Fibroblast of skin of right biceps (primary cell): ENCODE measurements at places on chromosomes 12 and 14.

DNA sequence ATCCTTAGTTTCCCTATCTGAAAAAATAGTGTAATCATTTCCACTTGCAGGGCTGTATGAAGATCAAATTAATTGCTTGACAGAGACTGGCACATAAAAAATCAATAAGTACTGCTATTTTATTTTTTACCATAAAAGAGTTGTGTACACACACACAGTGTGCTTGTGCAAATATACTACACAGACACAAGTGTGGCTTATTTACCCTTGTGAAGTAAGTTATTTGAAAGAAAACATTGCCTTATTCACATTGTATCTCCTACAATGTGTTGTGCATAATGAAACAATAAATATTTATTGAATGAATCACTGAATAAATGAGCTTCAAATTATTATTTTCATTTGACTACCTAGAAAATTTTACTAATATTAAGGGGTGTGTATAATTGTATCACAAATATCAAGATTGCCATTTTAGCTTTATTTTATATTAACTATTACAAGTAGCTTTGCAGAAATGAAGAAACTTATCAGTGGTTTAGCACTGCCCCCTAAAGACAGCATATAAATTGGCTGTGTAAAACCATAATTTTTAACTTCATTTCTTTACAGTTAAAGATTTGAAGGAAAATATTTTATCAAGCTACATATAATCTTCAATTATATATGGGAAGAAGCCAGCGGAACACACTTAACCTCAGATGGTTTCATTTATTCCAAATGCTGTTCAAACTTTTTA is 11.3 kb downstream of the GARIN6 start:
- DNase-seq, result no peak

DNA sequence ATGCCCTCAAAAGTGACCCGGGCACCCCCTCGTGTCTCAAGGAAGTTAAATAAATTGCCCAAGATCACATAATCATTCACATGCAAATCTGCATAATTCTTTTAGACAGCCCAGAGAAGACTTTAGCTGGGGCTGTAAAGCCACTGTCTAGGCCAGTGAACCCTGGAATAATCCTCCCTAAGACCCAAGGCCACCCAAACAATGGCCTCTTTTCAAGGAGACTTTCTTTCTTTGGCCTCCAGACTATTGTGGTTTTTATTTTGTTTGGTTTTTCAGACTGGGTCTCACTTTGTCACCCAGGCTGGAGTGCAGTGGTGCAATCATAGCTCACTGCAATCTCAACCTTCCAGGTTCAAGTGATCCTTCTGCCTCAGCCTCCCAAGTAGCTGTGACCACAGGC is 10.6 kb downstream of the SVOP start:
- DNase-seq, result no peak

DNA sequence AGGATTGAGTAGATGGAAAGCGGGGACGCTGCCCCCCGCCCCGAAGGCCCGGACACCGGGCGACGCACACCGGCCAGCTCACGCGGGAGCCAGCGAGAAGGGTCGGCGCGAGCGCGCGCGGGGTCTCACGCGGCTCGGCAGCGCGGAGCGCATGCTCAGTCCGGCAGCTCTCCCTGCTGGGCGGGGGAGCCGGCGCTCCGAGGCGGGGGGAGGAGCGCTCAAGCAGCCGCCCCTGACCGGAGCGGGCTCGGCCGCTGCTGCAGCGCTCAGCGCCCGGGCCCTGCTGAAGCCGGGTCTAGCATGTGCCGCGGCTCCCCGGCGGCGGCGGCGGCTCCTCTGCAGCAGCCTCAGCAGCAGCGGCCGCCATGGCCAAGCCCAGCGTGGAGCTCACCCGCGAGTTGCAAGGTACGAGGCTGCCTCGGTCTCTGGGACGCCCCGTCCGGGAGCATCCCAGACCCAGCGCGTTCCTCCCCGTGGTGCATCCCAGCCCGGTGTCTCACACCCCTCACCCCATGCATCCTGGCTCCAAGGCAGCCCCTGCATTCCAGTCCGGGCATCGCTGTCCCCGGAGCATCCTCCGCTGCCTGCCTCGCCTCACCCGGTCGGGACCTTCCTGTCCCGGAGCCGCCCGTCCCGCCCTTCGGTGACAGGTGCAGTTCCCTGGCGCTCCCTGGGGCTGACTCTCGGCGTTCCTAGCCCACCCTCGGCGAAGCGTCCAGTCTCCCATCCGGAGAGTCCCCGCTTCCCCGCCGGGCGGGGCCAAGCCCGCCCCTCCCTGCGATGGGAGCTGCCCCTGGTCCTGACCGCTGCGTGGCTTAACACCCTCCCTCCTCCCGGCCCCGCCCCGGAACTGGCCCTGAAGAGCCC is at the start of gene CARMIL3:
Gene CARMIL3 (plus strand): TSS at position 221 of the 867 bp plus-strand sequence. CDS start 145 bp downstream, at position 366.
- peak; percentile 39 for DNase-seq

DNA sequence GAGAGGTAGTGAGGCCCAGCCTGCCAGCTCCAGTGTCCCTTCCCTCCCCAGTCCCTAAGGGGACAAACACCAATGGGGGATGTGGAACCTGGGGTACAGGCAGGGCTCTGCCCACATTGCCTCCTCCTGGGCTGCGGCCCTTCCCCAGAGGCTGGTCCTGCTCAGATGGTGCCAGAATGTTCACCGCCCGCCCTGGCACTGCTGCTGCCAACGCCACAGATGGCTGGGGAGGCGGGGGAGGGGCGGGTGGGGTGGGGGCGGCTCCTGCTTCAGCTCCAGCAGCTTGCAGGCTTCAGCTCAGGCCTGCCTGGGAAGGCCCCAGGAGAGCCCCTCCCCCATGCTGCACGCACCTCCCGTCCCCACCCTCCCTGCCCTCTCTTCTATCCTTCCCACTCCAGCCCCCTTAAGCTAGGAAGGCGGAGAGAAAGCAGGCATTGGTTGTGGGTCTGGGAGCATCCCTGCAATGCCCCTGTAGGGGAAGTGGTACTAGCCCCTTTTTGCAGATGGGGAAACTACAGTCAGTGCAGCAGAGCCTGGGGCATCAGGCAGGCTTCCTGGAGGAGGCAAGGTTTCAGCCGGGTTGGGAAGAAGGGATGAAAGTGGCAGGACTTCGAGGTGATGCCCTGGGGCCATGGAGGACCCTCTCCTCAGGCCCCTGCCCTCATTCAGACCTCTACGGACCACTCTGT is 2.0 kb upstream of the BEGAIN start:
- DNase-seq, result no peak

DNA sequence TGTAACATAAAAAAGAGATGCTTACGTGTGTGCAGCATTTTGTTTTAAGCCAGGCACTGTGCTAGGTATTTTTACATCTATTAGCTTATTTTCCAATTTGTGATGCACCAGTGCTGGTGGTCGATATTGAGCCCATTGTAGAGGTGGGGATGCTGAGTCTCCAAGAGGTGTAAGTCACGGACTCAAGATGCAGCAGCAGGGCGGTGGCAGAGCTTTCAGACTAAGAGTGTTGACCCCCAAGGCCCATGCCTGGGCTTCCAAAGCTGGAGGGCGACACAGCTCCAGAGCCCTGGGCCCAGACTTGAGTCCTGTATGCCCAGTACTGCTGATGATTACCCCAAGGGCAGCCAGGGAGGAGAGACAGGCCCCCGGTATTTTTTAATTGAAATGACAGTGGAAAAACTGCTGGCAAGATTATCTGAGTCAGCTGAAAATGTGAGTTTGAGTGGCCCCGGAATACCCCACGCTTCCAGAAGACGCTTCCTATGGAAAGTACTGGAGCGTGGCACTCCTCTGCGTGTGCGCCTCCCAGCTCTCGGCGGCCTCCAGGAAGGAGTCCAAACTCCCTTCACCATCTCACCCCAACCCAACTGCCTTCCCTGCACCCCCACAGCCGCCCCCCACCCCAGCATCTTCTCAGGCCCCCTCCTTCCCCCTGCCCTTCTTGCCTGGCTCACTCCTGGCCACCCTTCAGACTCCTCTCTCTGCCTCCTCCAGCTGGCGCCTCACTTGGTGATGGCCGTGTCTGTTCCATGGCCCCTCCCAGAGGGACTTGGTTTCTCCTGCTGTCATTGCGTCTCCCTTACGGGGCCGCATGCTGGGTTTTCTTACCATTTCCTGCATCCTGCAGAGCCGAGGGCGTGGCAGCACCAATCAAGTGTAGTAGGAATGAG is 40.7 kb downstream of the ELK3 start:
- DNase-seq, result no peak

DNA sequence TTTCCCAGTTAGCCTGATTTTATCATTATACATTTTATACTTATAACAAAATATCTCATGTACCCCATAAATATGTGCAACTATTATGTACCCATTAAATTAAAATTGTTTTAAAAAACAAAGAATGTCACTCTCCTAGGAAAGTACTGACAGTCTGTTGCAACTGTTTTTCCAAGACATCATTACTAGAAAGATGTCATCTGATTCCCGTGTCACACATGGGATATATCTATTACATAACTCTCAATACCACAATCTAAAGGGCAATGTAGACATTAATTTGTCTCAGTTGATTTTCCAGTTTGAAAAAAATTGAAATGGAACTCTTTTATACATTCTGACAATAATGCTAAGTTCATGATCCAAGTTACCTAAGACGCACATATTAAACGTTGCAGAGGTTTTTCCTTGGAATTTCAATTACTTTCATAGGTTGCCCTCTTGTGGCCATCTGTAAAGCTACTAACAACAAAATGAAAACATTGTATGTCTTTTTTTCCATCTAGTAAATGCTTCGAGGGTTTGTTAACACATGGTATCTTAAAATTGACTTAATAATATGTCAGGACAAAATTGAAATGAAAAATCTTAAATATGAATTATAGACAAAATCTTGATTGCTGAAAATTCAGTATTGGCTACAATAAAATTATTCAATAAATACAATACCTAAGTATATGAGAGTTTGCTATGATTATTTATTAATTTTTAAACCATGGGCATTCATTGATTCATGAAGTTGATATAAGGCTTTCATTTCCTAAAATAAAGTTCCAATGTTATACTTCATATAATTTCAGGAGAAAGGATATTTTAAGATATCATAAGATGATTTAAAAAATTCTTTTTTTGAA is 131.6 kb downstream of the PPFIA2 start:
- DNase-seq, result peak; percentile 46

DNA sequence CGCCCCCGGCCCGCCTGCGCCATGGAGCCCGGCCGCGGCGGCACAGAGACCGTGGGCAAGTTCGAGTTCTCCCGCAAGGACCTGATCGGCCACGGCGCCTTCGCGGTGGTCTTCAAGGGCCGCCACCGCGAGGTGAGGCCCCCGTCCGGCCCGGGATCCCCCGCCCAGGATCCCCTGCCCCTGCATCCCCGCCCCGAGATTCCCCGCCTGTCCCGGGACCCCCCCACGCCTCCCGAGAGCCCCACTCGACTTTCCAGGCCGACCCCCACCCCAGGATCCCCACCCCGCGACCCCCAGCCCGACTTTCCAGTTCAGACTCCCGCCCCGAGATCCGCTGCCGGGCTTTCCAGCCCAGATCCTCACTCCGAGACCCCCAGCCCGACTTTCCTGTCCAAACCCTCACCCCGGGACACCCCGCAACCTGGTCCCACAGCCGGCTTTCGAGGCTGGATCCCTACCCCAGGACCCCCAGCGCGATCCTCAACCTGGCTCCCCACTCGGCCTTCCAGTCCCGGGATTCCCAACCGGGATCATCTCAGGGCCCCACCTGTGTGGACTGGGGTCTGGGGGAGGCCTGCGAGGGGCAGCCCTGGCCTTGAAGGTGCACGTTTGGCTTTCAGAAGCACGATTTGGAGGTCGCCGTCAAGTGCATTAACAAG is 688 bp downstream of the ULK1 start:
- DNase-seq, result no peak

GRCh38 chr12:68420225-68421010 is 88.3 kb upstream of the MDM1 start:
- DNase-seq, result peak; percentile 34

GRCh38 chr14:81051547-81051946 is 96.1 kb downstream of the TSHR start:
- no peak for DNase-seq

DNA sequence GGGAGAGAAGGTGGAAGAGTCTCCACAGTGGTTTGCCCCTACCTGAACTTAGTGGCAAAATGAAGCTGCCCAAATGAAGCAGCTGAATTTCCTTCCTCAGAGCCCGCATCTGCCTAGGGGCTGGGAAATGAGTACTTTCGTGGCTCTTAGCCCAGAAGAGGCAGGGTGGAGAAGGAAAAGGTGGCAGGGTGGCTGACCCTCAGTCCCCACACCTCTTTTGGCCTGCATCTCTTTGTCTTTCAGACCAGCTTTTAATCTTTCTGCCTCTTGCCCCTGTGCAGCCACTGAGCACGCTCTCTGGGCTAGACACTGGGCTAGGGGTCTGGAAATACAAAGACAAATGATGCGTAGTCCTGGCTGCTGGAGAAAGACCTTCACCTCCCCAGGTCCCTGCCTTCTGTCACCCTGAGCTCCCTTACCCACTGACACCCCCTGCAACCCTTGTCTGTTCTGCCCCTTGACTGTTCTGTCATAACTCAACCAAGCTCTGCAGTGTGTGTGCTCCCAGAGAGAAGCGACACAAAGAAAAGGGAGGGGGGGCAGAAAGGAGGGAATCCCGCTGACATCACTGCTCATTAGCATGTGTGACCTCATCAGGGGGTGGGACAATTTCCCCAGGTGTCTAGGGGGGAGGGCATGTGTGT is 371 bp upstream of the REM2 start:
- DNase-seq, result peak; percentile 46

- no peak for DNase-seq
Measured at GRCh38 chr14:67420102-67420739, 8.3 kb upstream of the PLEK2 start.

DNA sequence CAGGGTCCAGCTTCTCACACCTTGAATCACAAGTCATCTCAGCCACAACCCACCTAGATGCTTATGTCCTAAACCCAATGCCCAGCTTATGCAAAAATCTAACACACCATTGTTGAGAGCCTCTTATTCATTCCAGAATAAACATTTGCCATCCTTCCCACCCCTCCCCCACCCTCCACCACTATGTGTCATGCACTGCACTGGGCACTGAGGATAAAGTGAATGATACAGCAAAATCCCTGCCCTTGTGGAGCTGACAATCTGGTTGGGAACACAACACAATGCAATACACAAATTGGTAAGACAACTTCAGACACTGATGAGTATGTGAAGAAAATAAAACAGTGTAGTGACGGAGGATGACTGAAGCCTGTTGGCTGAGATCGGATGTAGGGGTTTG is 1.4 kb upstream of the GLTP start:
- no peak for DNase-seq

GRCh38 chr14:68685419-68686204 is 107.3 kb downstream of the ZFP36L1 start:
- DNase-seq, result peak; percentile 76
